Stimulated activated CD4-positive, alpha-beta T cell treated with anti-CD3 and anti-CD28 coated beads, Interleukin-4, amount 100 ng/mL, for 4 hours (primary cell): ENCODE measurements at places on chromosomes 1 and 21.

DNA sequence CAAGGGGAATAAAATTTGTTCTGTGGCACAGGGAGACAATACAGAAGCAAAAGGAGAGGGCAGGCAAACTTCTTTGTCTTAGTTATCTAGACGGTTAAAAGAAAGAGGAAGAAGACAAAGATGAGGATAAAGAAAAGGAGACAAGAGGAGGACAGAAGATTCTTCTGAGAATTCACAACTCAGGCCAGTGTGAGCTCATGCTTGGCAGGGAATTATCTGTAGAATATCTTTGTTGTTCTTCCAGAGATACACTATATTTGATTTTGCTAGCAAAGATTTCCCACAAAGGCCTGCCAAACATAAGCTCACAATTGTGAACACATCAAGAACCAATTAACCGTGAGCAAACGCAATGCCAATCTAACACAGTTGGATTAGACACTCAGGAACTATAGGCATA lies 21.4 kb downstream of the SLC16A1 start:
- DNase-seq, result no peak

GRCh38 chr1:113999799-114000198 lies 20.5 kb downstream of the OLFML3 start:
- DNase-seq, result no peak

DNA sequence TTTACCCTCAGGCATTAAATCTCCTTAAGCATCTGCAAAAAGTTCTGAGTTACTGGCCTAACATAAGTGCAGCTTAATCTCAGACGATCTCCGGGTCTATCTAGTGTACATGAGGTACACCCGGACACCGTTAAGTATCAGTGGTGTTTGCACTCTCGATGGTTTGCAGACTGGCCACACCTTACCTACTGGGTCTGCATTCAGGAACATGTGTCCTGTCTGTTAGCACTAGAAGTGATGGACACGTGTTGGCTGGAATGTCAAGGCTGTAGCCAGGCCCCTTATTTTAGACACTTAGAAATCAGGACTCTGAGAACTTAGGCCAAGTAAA lies 783 bp upstream of the AGL start:
- no peak for DNase-seq

GRCh38 chr21:45596704-45597318 lies 46.7 kb upstream of the PCBP3 start:
- DNase-seq, result peak; percentile 78

DNA sequence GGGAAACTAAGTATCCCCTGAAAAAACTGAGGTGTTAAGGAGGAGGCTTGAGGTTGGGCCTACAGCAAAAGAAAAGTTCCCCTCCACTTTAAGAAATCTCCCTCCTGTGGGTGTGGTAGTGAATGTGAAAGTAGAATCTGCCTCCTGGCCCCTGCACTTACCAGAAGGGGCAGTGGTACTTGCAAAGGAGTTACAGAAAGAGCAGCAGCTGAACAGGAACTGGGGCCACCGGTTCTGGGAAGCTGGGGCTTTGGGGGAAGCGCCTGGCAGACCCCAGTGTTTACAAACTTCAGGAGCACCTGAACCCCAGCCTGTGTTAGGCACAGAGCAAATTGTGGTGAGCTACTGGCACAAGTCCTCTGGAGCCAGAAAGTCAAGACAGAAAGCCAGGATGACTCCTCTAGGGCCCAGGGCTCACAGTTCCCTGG lies 250.2 kb upstream of the FGGY start:
- DNase-seq, result peak; percentile 12

DNA sequence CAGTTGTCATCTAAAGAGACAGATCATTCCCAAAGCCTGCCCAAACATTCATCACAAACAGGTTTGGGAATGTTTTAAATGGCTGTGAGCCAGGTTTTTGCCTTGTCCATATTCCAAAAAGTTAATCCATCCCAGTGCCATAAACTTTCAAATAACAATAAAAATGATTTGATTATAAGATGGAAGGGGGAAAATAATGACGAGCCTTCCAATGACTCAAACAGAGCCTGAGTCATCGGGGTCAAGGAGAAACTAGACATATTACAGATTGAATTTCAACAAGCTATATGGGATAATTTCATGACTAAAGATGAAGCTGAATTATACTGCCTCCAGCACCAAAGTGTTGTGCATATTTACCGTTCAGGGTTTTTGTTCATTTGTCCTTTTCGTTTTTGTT lies 195.8 kb upstream of the PKN2 start:
- DNase-seq, result no peak

DNA sequence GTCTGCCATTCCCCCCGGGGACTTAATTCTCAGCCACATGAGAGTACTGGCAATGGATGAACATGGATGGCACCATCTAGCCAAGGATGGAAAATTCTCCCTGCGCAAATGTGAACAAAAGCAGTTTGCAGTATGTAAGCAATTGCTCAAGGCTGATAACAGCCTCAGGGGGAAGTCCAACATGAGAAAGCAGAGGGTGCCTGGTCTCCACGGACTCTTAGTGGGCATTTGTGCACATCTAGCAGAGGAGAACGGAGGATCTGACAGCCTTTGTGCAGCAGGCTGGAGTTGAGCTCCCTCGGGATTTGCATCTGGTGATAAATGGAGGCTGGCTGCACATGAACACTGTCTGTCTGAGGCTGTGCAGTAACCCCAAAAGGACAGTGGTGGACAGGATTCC lies 13.9 kb upstream of the OLIG1 start:
- DNase-seq, result no peak

DNA sequence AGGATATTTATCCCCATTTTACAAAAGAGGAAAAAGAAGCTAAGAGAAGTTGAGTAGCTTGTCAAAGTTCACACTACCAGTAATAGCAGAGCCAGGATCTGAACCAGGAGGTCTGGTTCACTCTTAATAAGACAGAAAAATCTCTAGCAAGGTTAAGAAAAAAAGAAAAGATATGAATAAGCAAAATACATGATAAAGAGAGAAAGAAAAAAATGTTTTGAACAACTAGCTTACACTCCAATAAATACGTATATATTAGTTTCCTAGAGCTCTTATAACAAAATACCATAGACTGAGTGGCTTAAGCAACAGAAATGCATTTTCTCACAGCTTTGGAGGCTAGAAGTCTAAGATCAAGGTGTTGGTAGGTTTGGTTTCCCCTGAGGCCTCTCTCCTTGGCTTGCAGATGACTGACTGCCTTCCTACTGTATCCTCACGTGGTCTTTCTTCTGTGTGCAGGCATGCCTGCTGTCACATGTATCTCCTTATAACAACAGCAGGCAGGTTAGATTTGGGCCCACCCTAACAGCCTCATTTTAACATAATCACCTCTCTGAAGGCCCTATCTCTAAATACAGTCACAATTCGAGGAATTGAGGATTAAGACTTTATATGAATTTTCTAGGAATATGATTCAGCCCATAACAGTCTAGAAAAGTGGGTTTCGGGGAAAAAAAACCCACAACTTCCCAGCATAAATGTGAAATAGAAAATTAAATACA lies 60.4 kb downstream of the LEPR start:
- no peak for DNase-seq

DNA sequence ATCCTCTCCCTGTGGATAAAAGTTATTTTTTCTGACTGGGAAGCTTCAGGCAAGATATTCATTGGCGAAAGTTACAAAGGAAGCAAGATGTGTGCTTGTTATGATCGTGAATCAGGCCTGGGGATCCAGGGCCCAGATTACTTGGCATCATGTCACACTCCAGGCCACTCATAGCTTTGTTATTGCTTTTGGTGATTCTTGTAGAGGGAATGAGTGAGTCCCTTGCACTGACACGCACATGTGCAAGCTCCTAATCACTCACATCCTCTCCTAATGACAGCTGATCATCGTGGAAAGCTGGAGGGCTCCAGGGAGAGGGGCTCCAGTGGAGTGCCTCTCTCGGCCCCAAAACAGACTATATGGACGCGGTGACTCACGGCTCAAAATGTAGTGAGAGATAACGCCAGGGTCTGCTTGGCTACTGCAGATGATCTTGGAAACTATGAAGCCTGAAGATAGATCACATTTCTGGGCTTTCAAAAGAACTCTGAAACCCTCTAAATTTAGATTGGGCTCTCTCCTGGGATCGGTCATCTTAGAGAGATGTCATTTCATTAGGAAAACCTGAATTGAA lies 481.1 kb upstream of the USP24 start:
- DNase-seq, result no peak

DNA sequence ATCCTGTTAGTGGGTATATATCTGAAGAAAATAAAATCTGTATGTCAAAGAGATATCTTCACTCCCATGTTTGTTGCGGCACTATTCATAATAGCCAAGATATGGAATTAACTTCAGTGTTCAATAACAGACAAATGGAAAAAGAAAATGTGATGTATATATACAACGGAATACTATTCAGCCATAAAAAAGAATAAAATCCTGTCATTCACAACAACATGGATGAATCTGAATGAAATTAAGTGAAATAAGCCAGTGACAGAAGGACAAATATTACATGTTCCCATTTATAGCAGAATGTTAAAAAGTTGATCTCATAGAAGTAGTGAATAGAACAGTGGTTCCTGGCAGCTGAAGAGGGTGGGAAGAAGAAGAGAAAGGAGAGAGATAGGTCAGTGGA lies 239.1 kb upstream of the RUNX1 start:
- no peak for DNase-seq

DNA sequence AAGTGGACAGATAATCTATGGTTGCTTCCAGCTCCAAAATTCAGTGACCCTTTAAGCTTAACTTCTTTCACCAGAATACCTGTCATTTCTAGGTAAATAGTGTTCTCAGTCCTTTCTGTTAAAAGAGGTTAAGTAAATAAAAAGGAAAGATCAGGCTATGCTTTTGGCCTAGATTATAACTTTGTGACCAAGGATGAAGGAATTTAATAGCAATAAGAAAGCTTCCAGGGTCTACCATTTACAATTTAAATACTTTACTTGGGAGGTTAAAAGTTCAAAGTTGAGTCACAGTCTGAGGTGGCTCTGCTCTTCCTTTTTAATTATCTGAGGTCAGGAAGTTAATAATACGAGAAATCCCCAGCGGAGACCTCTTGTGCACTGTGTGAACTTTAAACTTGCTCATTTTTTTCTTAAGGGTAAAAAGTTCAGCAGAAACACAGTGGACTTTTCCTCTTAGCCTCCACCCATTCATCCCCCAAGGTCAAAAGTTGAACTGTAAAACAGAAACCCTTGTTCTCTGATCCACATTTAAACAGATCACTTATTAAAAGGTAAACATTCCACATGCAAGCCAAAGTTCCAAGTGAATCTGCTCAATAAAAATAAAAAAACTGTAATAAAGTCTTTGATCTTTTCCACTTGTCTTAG lies 187.1 kb downstream of the NRIP1 start:
- DNase-seq, result no peak

DNA sequence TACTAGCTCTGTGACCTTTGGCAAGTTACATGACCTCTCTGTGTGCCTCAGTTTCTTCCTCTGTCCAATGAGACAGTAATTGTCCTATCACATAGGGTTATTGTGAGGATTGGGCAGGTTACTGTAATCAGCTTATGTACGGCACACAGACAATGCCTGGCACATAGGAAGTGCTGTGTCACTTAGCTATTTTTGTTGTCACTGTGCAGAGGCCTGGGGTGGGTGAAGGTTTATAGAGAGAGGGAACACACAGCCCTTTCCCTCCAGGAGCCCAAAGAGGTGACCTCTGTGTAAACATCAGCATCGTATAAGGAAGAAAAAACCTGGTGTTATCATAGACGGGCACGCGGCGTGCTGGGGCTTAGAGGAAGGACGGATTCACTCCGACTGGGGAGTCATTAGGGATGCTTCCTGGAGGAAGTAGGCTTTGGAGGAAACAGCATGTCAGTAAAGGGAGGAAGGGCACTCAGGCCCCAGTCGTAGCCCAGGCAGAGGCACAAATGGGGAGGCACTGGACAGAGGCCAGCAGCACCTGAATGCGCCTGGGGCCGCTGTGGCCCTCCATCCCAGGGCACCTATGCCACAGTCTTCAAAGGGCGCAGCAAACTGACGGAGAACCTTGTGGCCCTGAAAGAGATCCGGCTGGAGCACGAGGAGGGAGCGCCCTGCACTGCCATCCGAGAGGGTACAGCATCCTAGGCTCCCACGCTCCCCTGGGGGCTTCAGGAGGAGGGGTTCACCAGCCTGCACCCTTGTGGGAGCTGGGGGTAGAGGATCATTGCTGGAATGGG lies 21.2 kb downstream of the CDK18 start:
- no peak for DNase-seq

GRCh38 chr1:44366371-44366975 lies 11.4 kb upstream of the ERI3 start:
- DNase-seq, result no peak

- no peak for DNase-seq
Measured at GRCh38 chr1:100806601-100807000, 87.1 kb downstream of the VCAM1 start.

- DNase-seq, result no peak
Measured at GRCh38 chr1:29310616-29311180, 74.4 kb downstream of the PTPRU start.

- DNase-seq, result no peak
Measured at GRCh38 chr1:149844650-149845255, 54.6 kb upstream of the BOLA1 start.

GRCh38 chr1:56286506-56286905 lies 292.9 kb downstream of the PLPP3 start:
- no peak for DNase-seq

GRCh38 chr1:174743654-174744561 lies 255.8 kb upstream of the CACYBP start:
- no peak for DNase-seq

DNA sequence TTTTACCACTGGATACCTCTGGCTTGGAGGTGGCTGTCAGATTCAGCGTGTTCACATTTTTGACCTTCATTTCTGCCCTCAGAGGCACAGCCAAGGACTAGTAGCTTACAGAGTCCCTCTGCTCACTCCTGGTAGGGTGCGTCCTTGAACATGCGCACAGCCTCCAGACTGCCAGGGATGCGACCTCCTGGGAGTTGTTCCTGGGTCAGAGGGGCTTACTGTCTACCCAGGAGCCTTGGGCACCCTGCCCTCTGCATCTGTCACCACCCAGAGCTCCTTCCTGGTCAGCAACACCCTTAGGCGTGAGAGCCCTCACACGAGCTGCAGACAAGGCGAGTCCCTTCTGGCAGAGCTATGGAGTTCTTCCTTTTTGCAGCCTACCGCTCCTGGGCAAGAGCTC lies 1.7 kb downstream of the SLX9 start:
- DNase-seq, result no peak

GRCh38 chr1:3821004-3821403 lies 24.7 kb upstream of the LRRC47 start:
- no peak for DNase-seq

DNA sequence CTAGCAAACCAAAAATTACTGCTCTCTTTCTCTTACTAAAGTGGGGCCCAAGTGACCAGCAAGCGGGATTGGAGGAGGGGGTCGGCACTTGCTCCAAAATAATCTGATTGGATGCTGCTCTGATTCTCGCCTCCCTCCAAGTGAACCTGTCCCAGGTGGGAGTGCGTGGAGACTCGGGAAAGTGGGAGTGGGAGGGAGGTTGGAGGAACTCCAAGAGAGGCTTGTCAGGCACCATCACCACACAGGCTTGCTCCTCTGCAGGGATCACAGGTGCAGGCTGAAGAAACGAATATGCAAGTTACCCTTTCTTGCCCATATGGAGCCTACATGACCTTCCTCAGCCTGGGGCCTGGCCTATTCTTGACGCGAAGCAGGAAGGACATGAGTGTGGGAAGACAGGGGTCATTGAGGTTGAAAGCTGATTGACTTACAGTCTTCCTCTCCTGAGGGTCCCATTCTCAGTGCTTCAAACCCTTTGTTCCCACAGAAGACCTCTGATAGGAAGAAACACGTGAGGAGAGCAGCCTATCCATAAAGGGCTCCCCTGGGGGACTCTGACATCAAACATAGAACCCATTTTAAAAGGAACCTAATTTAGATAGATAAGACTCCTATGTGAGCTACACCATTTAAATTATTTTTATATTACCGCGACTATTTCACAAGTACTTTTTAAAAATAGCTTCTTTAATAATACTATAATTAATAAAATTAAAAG lies 14.2 kb downstream of the RGS8 start:
- DNase-seq, result no peak

- no peak for DNase-seq
Measured at GRCh38 chr1:21845646-21846641, 33.9 kb downstream of the LDLRAD2 start.
